ENCODE measurements at places on chromosomes 7 and 10.

DNA sequence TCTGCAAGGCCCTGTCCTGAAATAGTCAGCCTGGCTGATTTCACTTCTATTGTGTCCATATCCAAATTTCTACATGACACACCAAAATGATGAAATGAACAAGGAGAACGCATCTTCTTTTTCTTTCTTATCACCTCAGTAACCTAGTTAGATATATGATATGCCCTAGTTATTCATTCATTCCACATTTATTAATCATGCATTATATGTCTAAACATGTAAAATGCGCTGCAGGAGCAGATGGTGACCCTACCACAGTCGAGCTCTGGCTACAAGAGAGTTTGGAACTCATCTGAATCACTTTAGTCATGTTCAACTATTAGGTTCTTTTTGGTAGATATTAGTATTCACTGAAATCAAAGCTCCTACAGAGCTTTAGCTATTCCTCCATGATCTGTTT is 31.8 kb upstream of the VPS41 start:
- DNase-seq: no peak

DNA sequence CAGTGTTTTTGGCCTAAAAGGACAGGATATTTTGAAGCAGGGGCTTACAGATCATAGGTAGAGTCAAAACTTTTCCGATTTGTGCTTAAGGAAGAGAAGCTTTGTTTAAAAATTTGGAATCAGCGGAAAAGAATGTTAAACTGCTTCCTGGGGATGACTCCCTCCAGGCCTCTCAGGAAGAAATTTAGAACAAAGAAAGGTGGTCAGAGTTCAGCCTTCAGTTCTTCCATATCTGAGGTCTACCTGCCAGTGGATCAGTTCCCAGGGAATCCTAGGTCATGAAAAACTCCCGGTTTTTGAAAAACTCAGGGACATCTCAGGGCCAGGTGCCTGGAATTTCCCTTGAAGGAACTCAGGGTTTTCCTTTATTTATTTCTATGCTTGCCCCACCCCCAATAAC is 100.3 kb downstream of the MCU start:
- no peak for DNase-seq

GRCh38 chr7:20804345-20804744 is 17.7 kb upstream of the SP8 start:
- no peak for DNase-seq

GRCh38 chr7:80105701-80106408 is 28.8 kb upstream of the GNAI1 start:
- DNase-seq: no peak

DNA sequence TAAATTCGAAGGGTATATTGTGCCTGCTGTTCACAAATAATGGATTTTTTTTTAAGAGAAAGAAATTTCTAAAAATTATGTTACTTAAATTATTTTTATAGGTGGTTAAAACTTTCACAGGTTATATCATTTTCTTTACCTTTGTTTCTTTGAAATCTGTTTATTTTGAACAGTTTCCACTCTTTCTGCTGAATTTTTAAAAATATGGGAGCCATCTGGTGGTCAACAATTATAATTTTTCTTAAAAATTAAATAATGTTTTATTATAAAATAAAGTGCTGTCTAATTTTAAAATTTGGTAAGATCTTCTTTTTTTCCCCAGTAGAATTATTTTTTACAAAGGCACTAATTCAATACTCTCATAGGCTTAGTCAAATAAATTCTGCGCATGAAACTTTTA is 263.9 kb downstream of the ETV1 start:
- DNase-seq: no peak

GRCh38 chr7:824664-825063 is 7.6 kb upstream of the SUN1 start:
- DNase-seq: peak; percentile 46

DNA sequence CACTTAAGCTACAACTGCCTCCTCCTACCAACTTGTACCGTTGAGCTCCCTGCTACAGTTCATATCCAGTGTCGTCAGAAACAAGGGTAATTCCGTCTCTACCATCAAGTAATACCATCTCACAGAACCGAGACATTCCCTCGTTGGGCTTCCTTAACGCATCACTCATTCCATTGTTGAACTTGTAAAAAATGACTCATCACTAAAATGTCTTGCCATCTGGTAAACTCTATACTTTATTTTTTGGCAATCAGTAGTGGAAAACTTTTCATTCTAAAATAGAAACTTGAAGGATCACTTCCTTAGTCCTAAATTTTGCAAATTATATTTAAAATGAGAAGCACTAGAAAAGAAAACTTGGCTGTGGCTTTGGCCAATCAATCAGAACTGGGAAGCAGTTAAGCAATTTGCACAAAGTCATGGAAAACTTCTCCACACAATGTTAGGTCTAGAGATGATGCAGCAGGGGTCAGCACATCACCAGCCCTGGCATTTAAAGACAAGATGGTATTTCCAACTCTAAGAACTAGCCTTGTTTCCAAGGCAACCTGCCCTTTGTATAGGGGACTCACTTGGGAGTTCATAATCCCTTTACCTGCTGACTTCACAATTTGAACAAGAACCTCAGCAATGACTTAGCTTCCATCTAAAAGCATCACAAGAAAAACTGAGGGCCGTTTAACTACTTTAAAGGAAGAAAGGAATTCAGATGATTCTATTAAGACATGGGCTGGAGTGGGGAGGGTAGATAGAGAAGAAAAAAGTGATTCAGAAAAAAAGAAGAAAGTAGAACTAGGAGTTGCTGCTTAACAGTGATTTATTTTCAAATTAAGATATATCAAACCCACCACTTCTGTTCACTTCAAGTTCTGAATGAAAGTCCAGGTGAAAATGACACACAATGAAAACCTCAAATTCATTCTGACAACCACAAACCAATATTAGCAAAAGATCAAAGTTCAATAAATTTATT is 288.1 kb downstream of the PARD3 start:
- no peak for DNase-seq

DNA sequence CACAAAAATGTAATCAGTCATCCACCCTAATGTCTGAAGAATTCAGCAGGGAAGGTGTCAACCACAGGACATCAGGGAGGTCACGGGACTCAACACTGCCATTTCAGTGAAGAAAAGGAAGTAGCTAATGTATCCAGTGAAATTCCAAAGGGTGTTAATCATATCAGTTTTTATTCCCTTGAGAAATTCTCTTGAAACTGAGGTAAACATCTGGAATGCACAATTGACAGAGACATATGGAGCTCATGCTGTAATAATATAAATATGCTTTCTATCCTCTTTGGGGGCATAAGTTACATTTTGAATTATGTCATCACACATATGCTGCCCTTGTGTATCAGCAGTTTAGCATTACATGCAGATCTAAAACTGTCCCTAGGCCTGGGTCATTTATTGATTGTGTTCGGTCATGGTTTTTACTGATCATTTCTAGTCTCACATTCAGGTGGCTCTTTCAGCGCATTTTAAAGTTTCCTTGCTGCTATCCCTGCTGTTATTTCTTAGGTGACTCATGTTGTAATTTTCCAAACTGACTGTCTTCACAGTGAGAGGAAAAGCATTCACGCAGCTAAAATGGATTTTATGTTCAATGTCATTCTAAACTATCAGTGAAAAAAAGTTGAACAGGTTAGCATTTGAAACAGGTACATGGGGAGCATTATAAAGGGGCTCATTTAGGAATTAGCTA is 273.9 kb downstream of the TSPAN12 start:
- DNase-seq: no peak

GRCh38 chr10:96374985-96375830 is 16.4 kb upstream of the OPALIN start:
- DNase-seq: peak; percentile 91

DNA sequence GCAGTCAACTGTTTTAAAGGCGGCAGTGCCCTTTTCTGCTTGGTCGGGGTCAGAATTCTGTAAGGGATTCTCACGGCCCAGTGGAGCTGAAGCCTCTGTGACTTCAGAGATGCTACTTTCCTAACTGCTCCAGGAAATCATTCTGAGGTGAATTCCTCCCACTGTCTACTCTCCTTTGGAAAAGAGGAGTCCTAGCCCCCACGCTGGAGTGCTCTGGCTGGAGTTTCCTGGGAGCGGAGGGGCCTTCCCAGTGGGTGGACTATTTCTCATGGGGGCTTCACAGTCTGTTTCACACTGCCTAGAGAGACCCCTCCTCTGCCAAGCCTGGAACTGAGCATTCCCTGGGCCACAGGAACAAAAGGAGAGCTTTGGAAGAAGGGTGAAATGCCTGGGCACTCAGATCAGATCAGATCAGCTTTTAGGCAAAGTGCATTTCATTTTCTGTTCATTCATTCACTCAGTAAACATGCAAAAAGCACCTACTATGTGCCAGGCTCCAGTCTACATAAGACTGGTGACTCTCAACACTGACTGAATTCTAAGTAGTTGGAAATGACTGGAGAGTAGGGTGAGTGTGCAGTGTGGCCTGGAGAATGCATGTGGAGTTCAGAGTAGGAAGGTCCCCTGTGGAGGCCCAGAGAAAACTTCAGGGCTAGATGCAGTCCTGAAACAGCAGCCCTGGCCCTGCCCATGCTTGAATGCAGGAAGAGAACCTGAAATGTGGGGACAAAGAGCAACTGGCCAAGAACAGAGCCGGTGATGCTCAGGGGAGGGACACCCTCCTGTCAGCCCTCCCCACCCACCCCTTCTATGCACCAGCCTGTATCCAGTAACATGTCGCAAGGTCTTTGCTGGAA is 12.2 kb downstream of the ZNF488 start:
- no peak for DNase-seq

- no peak for DNase-seq
Observed at GRCh38 chr7:106480616-106481031, 180.3 kb downstream of the CCDC71L start.

DNA sequence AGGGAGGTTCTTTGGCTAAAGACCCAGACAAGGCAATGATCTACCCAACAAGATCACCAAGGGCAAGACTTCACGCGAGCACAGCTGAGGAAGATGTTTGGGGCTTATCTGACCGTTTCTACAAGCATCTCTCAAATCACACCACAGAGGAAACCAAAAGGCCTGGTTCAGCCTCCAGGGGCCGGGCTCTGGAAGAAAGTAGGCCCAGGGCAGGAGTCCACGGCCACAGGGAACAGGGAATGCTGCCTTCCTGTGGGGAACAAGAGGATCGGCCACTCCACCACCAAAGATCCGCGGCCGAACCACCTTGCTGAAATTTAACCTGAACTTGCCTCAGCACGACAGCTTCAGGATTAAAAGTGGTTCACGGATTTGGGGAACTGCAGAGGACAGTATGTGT is 332.5 kb downstream of the PTPRN2 start:
- no peak for DNase-seq

DNA sequence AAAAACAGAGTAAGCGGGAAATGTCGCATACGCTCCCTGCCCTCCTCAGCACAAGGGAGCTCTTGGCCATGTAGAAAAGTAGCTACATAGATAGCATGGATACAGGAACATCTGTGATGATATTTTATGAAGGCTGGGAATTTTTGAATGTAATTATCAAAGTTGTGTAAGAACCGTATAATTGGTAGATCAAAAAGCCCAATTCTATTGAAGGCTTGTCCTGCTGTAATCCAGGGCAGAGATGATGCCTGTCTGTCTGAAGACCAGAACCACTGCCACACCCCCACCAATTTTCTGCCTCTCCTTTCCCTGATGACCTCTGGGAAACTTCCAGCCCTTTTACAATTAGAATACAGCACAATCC is 51.4 kb downstream of the ZRANB1 start:
- no peak for DNase-seq

GRCh38 chr10:109886037-109886780 is 37.1 kb downstream of the XPNPEP1 start:
- no peak for DNase-seq

GRCh38 chr10:70362328-70362727 is 20.1 kb downstream of the LRRC20 start:
- no peak for DNase-seq

GRCh38 chr7:69564454-69565417 is 33.5 kb upstream of the AUTS2 start:
- DNase-seq: no peak

DNA sequence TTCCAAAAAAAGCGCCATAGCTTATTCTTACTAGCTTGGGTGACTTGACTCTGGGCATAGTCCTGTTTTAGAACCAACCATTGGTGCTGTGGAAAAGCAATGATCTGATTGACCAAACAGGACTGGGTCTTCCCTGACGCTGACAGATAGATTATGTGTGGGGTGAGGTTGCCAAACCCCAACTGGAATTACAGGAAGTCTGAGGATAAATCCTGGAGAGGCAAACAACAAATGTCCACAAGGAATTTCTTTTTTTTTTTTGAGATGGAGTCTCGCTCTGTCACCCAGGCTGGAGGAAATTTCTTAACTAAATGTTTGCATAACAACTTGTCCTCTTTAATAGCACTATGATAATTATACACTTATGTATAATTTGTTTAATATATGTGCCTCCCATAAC is 19.2 kb downstream of the GCC1 start:
- DNase-seq: no peak

- no peak for DNase-seq
Observed at GRCh38 chr10:51241461-51241860, 167.2 kb downstream of the PRKG1 start.

All from Right ventricle myocardium superior (tissue), 1 donor.